ENCODE measurements at places on chromosomes 1 and 21. TPM values are rescaled to one million over a fixed set of nuclear protein-coding genes. Genes with fewer than 3 reads are reported as not detected.

SLC2A5 gene
- 8.8 TPM for total RNA-seq

SHISAL2A gene
- total RNA-seq, result 3.2 TPM

RGS16 gene
- total RNA-seq, result 5.8 TPM

TCEA3 gene
- total RNA-seq, result 32.0 TPM

CDCA8 gene
- 2.5 TPM for total RNA-seq

ST6GALNAC3 gene
- total RNA-seq, result 5.9 TPM

RPF1 gene
- 22.4 TPM for total RNA-seq

CYP4Z1 gene
- total RNA-seq, result not detected
